ENCODE measurements at places on chromosomes 7 and 10. TPM values are rescaled to one million over a fixed set of nuclear protein-coding genes. Genes with fewer than 3 reads are reported as not detected.

The FOXI2 gene
- total RNA-seq, result not detected

The RBAK gene
- 6.6 TPM for total RNA-seq

The DLX6 gene
- total RNA-seq, result not detected

The CFAP69 gene
- 7.7 TPM for total RNA-seq

The TMEM176B gene
- not detected for total RNA-seq

The CCDC172 gene
- not detected for total RNA-seq

The FOXP2 gene
- total RNA-seq, result 11.8 TPM

The BTBD16 gene
- total RNA-seq, result not detected

The ZNF727 gene
- total RNA-seq, result 1.8 TPM

All from subcutaneous preadipocyte (primary cell).